GM20000 (cell line): ENCODE measurements at places on chromosomes 5 and 9.
A peak's percentile ranks its signal among the peaks of the same experiment; 100 is the strongest.

GRCh38 chr5:167766957-167767356, 524.5 kb upstream of the WWC1 start:
- DNase-seq, result no peak

GRCh38 chr5:137233726-137234125, 265.4 kb downstream of the SPOCK1 start:
- no peak for DNase-seq

DNA sequence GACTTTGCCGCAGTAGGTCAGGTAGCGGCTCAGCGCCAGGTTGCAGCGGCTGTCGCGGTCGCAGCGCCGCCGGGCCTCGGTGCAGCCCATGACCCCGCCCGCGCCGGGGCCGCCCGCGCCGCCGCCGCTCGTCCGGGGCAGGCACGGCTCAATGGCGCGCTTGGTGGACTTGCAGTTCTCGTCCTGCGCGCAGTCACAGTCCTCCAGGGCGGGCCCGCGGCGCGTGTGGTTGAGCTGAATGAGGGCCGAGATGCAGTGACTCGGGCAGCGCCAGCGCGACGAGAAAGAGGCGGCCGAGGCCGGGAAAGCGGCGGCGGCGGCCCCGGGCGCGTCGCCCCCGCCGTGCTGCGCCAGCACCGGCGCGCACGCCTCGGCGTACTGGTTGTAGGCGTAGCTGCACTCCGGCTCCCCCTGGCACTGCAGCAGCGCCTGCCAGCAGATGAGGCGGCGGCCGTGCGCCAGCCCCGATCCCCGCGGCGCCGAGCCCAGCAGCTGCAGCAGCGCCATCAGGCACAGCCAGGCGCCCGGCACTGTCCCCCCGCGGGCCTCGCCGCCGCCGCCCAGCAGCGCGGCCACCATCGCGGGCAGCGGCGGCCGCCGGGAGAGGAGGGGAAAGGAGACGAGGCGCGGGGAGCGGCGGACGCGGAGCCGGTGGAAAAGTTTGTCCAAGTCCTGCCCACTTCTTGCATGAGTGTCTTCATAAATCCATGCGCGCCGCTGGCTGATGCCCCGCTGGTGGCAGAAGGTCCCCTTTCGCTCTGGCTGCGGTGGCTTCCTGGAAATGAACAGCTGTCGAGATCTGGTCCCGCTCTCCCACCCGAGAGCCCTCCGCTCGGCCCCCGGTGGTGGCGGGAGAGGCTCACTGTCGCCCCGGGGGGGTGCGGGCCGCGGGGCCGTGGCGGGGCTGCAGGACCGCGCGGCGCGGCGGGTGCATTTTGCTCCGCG, 833 bp downstream of the GAS1 start:
- peak; percentile 61 for DNase-seq

GRCh38 chr5:7650755-7651154, 200.2 kb downstream of the CFAP90 start:
- DNase-seq, result no peak

DNA sequence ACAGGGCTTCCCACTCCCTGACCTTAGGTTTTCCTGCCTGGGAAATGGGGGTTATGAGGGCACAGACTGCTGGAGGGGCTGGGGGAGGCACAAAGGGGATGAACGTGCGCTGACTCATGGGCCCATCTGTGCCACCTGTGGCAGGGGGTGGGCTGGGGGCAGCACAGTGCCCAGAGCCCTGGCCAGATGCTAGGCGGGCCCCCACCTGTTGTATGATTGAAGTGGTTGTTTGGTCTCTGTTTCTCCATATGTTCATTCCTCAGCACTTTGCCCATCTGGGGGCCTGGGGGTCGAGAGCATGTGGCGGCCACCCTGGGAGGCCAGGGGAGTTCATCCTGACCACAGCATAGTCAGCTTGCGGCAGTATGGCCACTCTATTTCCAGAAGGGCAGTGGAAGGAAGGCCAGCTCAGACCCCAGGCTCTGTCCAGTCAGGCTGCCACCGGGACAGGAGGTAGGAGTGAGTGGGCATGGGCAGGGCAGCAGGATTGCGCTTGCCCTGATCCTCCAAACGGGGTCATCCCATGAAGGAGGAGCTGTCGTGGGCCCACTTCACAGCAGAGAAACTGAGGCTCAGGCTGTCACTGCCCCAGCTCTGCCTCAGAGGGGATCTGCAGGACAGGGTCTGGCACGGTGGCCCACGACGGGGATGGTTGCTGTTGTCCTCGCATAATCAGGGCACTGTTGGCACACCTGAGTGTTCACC, 841 bp upstream of the NINJ1 start:
- peak; percentile 42 for DNase-seq

- DNase-seq, result peak; percentile 82
Measured at GRCh38 chr5:151051066-151051930, 29.5 kb downstream of the TNIP1 start.

GRCh38 chr9:84190411-84190810, 150.1 kb downstream of the SLC28A3 start:
- DNase-seq, result no peak

DNA sequence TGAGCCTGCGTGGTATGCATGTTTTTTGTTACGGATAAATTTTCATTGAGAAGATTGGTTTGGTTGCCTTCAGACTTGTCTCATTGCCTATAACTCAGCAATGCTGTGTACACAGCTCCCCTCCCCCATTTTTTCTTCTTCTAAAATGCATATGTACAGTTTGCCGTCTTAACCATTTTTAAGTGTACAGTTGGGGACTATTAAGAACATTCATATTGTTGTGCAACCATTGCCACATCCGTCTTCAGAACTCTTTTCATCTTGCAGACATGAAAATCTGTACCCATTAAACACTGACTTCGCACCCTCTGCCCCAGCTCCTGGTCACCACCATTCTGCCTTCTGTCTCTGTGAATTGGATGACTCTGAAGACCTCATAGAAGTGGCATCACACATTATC, 6.2 kb downstream of the EXOC3 start:
- DNase-seq, result no peak

- DNase-seq, result no peak
Measured at GRCh38 chr5:157371655-157372471, 88.2 kb upstream of the NIPAL4 start.

GRCh38 chr9:7205806-7206205, 448.0 kb downstream of the KDM4C start:
- no peak for DNase-seq

- peak; percentile 95 for DNase-seq
Measured at GRCh38 chr9:98796364-98797101, at the start of gene ANKS6. Gene ANKS6 (minus strand): TSS chr9:98796555. CDS start chr9:98796491, 64 bp downstream.

DNA sequence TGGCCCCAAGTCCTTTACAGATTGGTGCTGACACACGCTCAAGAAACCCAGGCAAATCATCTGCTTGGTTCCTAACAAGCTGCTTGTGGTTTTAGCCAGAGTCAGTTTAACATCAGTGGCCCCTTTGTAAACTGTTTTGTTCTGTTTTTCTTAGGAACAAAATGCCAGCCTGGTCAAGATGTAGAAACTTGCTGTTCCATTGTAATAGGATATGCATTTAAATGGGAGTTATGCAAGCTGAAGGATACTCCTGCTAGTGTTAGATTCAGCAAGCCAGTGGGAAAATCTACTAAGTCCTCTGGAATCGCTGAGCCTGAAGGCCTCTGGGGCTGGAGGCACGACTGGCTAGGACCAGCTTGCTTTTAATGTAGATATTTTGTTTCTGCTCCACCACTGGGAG, 391.1 kb downstream of the TLE4 start:
- DNase-seq, result no peak
